ENCODE measurements at places on chromosomes 5 and 9.

DNA sequence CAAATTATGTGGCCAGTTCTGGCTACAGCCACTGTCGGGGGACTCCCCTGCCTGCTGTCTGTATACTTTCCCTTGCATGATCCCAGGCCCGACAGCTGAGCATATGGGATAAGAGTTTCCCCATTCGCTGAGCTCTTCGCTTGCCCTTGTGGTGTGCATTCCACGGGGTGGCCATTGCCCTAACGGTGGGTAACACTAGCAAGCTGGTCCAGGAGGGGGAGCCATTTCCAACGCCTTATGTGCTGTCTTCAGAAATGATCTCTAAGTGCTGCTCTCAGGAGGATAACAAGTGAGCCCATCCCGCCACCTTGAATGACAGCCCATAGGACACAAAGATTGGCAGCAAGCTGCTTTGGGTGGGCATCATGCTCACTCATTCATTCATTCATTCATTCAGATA is 190.9 kb downstream of the FSTL4 start:
- DNase-seq = no peak

GRCh38 chr9:125747765-125748445 is 732 bp downstream of the PBX3 start:
- DNase-seq = no peak

- no peak for DNase-seq
These were observed 2013.1 kb upstream of the CDH9 start for GRCh38 chr5:29051509-29051908.

- DNase-seq = no peak
These were observed 140.4 kb downstream of the GABBR2 start for GRCh38 chr9:98568234-98568908.

- no peak for DNase-seq
These were observed 27.4 kb downstream of the BICD2 start for GRCh38 chr9:92737216-92737606.

- DNase-seq = no peak
These were observed 583.6 kb downstream of the TMEM38B start for GRCh38 chr9:106277966-106278365.

- no peak for DNase-seq
These were observed 5.8 kb upstream of the IFNA1 start for GRCh38 chr9:21434202-21435014.

DNA sequence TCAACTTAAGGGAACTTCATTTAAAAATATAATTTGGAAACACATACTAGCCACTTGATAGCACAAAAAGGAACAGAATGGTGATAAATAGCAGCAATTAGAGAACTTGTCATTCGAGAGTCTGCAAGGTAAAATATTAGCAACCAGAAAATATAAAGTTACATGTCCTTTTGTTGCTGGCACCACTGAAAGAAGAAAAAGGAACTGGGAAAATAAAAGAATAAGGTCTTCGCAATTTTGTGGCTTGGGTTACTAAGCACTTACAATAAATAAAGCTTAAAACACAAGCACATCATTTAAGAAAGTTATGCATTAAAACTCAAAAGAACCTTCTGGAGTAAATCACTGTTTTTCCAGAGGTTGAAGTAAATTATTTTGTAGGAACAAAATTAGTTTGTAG is 149.9 kb upstream of the FBN2 start:
- no peak for DNase-seq

GRCh38 chr9:17509701-17510100 is 69.2 kb upstream of the SH3GL2 start:
- DNase-seq = no peak

- no peak for DNase-seq
These were observed 25.2 kb downstream of the UGT3A2 start for GRCh38 chr5:36041537-36041845.

DNA sequence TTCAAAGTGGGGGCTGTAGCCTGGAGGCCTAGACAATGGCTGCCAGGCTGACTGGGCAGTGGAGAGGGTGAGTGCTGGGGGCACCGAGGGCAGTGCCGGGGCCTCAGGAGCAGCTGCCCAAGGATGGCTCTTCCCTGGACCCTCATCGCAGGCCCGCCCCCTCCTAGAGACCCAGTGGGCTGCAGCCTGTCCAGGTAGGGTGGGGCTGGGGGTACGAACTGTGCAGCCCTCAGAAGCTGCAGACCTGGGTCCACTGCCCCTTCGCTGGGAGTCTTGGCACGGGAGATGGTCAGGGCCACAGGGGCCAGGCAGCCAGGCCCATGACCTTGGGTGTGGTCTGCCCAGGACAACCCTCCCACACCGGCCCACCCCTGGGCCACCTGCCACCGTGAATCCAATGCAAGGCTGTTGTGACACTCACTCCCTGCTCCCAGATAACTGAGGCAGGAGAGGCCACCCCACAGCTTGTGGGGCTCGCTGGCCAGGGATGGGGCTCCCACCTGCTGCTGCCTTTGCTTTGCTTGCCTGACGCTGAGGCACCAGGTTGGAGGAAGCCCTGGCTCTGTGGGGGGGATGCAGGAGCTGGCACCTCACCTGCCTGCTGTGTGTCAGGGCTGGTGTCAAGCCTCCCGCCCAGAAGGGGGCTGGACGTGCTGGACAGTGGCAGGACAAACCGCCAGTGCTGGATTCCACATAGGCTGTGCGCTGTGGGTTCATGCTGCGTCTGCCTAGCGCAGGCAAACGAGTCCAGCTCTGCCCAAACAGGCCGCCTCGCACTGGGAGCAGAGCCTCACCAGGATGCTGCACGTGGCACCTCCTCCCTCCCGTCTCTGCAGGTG is 23.1 kb upstream of the SLC9A3 start:
- DNase-seq = no peak

All from cortex of kidney (tissue), 1 donor.